ENCODE measurements at places on chromosomes 12 and 14.

GRCh38 chr12:107826276-107826675 is 51.8 kb downstream of the ASCL4 start:
- DNase-seq: no peak

- DNase-seq: peak; percentile 88
Observed at GRCh38 chr14:52338051-52338681, 24.1 kb downstream of the PTGER2 start.

- DNase-seq: peak; percentile 8
Observed at GRCh38 chr14:71049435-71050133, 142.3 kb downstream of the PCNX1 start.

DNA sequence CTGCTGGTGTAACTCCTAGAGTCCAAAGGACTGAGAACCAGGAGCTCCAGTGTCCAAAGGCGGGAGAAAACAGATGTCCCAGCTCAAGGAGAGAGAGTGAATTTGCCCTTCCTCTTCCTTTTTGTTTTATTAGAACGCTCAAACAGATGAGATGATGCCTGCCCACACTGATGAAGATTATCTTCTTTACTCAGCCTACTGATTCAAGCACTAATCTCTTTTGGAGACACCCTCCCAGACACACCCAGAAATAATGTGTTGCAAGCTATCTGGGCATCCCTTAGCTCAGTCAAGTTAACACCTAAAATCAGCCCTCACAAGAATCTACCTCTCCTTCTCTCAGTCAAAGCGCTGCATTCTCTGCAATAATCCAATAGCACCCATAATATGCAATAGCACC is 78.2 kb upstream of the BCL2L14 start:
- DNase-seq: no peak

DNA sequence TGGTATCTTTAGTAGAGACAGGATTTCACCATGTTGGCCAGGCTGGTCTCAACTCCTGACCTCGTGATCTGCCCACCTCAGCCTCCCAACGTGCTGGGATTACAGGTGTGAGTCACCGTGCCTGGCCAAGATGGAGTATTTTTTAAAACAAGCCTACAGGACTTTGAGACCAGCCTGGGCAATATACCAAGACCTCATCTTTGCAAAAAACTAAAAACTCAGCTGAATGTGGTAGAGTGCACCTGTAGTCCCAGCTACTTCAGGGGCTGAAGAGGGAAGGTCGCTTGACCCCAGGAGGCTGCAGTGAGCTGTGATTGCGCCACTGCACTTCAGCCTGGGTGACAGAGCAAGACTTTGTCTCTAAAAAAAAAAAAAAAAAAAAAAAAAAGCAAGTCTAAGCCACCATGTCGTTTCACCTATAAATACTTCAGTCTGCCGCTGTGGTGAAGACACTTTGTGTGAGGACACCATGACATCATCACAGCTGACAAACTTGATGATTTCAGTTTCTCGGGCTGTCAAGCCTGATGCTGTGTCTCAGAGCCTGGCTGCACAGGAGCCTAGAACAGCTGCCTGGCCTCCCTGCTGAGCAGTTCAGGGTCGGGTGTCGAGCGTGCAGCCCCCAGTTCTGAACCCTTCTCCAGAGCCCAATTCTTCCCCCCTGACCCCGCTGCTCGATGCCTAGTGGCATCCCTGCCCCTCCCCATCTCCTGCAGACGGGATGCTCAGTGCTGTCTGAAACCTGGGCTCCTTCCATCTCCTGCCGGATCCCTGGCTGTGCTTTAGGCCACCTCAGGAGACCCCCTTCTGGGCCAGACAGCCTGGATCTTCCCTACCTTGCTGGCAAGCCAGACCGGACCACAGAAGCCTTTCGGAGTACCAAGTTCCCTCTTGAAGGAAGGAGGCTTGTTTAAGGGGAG is 119.2 kb upstream of the EVL start:
- DNase-seq: no peak

- no peak for DNase-seq
Observed at GRCh38 chr14:95121911-95122620, 35.3 kb downstream of the DICER1 start.

DNA sequence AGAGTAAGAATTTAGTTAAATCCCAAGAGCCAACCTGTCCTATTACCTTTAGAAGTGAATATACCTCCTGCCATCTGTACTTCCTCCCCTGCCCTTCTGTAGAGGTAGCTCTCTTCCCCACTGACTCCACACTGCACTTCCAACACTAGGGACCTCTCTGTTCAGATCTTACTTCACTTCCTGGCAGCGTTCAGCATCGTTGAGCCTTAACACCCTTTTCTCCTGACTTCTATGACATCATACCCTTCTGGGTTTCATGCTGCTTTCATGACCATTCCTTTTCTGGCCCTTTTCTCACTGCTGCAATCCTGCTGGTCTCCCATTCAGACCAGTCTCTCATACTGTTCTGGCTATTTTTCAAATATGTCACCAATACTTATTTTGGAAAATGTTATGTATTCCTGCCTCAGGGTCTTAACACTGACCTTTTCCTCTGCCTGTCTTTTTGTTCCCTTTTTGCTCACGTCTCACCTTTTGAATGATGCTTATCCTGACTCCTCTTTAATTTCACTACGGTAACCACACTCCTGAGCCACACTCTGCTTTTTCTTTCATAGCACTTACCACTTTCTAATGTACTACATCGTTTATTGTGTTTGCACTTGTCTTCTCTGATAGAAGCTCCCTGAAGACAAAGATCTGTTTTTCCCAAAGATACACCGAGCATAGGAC is 67.6 kb downstream of the PLEKHA5 start:
- DNase-seq: no peak
